CD4-positive, alpha-beta T cell treated with Interleukin-21 for 1 hour (primary cell): ENCODE measurements at places on chromosomes 5 and 9.

DNA sequence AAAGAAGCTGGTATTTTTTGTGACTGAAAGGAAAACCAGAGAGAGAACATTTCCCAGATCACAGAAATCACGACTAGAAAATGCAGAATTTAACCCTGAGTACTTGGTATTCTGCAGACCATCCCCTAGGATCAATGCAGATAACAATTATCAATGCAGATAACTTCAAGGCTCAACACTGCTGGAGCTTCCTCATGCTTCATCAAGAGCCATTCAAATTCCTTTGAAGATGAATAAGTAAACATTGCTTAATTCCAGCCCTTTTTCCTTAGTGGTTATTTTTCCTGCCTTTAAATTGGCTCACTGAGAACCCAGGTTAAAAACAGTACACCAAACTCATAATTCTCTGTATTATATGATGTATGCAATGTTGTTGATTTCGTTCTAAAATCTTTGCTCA lies 370.1 kb upstream of the TLE4 start:
- no peak for DNase-seq

- DNase-seq = no peak
Observed at GRCh38 chr5:94682814-94683520, 64.5 kb downstream of the SLF1 start.

DNA sequence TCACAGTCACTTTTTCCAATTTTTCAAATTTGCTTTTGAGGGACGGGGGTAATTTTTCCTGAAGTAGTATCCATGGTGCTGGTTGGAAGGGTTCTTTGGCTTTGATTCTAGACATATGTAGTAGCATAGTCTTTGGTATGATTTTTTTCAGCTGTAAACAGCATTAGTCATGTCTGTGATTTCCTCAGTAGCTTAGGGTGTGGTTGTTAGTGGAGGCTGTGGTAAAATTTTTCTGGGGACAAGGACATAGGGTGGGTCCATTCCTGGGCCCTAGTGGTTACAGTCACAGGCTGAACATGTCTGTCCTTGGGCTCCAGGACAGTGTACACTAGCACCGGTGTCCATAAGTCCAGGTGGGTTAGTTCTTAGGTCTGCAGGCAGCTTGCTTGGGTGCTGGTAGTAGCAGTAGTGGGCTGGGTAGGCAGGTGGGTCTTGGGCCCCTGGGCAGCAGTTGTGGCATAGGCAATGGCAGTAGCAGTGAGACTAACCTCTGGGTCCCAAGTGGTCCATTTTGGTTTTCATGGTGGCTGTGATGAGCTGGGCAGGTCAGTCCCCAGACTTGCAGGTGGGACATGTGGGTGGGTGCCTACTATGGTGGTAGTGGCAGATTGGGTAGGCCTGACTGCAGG lies 100.0 kb upstream of the CXCL14 start:
- no peak for DNase-seq

DNA sequence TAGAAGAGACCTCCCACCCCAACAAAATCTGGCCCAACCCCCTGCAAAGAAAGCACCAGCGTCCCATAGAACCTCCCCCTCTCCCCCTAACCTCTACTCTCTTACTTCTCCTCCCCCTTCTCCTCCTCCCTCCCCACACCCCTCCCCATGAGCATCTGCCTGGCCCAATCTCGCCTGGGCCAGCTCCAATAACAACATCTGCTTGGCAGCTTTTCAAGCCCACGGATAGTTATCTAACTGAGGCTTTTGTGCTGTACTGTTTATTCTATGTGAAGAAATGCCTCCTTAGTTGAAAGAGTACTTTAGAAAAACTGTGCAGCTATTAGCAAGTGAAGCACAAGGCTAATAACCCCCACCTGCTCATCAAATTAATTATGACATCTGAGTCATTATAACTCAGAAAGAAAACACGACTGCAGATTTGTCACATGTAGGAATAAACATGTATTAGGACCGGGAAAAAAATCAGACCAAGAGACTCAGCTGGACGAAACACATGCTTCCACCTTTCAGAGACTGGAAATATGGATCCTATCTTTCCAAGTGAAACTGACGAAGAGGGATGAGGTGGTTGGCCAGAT lies 42.8 kb downstream of the NFIB start:
- DNase-seq = no peak

GRCh38 chr5:73624888-73625287 lies 1.1 kb upstream of the ARHGEF28 start:
- no peak for DNase-seq

DNA sequence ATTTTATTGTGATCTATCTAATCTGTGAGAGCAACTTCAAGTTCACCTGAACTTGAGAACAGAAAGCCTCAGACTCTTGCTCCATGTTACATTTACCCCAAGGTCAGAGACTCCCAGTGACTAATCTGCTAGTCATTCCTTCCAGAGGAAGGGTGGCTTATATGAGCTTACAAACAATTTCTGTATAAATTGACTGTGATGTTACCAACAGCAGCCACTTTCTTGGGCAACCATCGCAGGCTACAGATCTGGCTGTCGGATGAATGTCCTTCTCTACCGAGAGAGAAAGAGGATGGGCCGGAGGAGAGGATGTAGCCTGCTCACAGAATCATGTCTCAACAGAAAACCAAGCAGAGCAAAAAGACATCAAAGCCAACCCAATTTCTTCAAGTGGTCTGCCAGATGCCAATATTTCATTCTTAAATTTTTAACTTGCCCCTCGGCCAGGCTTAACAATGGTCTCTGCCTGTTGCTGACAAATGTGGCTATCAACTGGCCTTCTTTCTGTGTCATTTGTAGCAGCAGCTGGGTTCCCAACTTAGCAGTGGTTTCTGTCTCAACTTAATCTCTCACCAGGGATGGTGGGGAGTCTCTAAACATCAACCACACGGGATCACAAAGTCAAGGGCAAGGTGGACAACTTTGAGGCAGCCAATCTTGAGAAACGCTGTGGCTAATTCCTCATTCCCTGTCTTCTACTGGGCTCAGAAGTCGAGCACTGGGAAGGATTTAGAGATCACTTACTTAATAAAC lies 81.3 kb downstream of the RAPGEF1 start:
- DNase-seq = no peak

DNA sequence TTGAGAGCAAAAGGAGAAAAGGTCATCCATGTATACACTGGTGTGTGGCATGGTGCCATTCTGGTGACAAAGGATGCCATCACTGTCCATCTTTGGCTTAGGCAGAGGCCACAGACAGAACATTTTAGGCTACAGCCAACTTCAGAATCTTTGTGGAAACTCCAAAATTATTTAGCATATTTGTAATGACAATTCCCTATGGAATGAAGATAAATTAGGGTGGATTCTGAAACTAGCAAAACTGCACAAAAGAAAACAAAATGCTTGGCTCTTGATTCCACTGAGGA lies 92.5 kb downstream of the FBXW11 start:
- DNase-seq = no peak

- no peak for DNase-seq
Observed at GRCh38 chr5:105840800-105841199, 1829.9 kb downstream of the EFNA5 start.

DNA sequence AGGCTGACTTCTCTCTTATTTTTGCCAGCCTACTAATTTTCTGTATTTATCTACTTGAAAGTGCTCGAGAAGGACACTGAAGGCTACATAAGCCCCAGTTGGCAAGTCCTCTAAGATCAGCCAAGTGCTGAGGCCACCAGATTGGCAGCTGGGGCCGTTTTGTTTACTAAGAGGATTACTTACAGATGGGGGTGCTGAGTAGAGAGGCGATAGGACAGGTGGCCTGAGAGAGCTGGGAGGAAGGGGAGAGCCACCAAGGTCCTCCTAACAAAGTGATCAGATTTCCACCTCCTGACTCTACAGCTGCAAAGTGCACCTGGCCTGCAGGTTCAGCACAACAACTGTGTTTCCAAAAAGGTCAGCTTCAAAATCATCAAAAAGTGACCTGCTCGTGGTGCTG lies 32.9 kb downstream of the FRMD3 start:
- DNase-seq = no peak

GRCh38 chr5:119363936-119364335 lies 8.1 kb downstream of the TNFAIP8 start:
- DNase-seq = no peak

GRCh38 chr5:38598994-38599617 lies 42.7 kb upstream of the LIFR start:
- no peak for DNase-seq

DNA sequence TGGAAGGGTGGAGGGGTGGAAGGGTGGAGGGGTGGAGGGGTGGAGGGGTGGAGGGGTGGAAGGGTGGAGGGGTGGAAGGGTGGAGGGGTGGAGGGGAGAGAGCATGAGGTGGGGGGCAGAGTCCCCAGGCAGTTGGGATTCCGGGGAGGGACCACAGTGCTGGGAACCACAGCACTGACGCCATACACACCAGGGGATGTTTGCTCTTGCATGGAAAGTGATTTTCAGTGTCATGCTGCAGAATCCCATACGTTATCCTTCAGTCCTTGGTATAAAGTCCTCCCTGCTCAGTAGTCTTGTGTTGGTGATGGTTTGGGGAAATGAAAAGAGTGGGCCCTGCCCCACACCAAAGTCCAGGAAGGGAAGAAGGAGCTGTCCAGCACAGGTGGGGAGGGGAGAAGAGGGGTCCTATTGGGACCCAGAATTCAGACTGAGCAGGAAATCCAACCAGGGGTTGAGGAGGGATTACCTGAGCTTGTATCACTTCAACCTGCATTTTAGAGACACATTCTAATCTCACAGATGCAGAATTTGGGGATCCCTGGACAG lies 5.5 kb upstream of the FIBCD1 start:
- DNase-seq = no peak

DNA sequence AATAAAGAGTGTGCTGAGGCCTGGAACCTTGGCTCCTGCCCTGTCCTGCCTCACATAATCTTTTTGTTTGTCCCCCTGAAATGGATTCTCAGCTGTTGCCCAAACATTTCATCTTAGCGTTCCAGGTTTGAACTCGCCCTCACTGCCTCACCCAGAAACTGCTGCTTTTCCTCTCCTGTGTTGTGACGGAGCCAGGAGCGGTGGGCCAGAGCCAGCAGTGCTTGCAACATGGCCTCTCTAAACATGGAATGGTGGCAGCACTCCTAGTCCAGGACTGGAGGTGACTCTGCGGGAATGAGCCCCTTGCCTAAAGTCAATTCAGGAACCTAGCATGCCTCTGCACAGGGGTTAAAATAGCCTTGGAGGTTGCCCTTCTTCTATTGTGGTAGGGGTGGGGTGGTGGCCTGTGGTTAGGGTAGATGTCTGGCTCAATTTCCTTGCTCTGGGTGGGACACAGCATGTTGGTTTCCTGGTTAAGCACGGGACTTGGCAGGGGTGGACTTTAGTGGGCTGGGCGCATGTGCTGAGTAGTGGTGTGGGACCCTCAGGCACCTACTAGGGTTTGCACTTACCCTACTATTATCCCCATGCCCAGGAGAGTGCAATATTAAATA lies 101.6 kb downstream of the SLC25A46 start:
- DNase-seq = no peak

- no peak for DNase-seq
Observed at GRCh38 chr5:89546657-89547056, 663.7 kb upstream of the MEF2C start.

DNA sequence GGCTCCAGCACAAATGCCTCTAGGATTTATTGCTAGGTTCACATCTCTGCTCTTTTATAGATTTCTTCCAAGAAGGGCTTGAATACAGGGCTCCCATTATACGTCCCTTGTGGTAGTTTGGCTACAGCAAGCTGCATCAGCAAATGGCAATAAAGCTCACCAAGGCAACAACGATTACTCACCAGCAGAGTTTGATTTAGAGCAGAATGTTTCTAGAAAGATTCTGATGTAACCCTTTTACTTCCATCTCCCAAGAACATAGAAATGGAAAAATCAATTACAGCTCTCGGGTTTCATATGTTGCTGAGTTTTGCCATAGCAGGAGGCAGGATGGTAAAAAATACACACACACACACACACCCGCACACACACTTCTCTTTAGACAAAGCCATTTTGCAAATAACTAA lies 124.2 kb upstream of the TNPO1 start:
- DNase-seq = no peak

DNA sequence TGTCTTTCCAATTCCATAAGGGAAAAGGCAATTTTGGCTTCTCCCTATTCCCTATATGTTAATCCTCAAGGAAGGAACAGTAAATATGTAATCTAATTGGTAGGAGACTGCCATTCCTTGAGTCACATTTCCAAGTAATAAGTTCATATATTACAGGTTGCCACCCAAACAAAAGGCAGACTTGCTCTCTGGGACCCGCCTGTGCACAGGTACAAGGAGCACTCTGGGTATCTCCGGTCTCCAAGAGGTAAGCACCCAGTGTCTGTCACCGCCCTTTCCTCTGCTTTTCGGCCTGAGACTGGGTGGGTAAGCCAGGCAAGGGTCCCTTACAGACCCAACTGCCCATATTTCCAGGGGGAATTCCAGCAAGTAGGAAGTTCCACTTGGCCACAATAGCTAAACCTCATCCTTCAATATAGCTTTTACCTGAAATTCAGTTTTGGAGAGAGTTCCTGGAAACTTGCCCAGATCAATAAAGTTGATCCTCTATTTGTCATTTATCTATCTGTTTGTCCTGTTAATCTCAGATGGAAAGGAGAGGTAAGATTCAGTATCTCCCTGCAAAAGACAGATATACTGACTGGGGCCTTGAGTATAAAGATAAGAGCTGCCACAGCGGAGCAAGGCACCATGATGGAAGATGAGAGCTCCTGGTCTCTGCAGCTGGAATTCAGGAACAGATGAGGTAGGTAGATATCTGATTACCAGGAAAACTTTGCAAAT lies 81.8 kb downstream of the SUSD1 start:
- DNase-seq = no peak

GRCh38 chr5:142011572-142012185 lies 1.1 kb downstream of the GNPDA1 start:
- no peak for DNase-seq

DNA sequence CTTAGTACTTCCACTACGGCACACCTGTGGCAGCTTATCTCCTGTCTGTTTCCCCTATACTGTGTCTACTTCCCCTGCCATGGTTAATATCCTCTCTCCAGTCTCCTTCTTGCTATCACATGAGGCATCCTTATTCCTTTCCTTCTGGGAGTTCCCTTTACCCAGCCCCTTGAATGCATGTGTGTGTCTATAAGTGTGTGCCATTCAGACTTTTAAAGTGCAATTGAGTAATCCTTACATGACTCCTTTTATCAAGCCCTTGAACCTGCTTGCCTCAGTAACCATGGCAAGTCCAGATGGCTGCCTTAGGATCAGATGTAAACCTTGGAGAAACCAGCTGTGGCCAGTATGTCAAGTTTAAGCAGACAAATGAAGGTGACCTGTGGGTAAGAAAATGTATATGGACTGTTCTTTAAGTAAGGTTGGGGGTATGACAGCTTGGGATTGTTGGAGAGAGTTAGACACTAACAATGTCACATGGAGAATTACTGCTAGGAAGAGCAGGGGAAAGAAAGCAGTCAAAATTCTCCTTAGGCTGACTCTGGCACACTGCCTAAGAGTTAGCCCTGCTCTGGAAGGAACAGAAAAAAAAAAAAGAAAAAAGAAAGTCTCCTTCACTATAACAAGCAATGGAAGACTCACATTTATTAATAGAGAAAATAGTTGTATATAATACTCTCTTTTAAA lies 142.1 kb downstream of the HINT1 start:
- no peak for DNase-seq
